ENCODE measurements at places on chromosomes 16 and 17.

GRCh38 chr17:46943501-46944393 lies 20.8 kb downstream of the GOSR2 start:
- DNase-seq = no peak

DNA sequence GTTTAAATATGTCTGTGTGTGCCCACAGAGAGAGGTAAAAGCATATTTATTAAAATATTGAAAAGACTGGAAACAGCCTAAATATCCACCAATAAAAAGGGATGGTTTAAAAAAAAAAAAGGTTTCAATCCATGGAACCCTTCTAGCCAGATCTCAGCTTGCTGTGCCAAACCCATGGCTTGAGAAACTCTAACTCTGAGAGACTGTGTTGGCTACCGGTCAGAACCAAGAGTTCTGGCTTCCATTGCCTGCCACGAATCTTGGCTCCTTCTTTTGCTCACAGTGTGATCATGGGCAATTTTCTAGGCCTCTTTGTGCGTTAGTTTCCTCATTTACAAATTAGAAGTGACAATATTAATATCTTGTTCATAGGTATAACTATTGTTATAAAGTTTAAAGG lies 201.3 kb upstream of the IRX3 start:
- no peak for DNase-seq

- no peak for DNase-seq
Observed at GRCh38 chr16:75482434-75483205, 12.6 kb downstream of the CHST6 start.

DNA sequence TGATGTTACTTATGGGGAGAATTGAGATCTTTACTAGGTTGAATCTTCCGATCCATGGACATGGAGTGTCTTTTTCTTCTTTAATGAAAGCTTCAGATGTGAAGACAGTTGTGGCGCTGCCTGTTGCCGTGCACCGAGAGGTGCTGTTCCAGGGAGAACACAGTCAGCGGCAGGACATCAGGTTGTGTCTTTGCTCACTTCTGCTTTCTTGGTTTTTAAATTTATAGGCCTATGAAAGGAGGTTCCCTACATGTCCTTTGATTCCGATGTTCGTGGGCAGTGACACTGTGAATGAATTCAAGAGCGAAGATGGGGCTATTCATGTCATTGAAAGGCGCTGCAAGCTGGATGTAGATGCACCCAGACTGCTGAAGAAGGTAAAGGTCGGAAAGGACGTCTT lies 49.8 kb downstream of the SEC14L1 start:
- no peak for DNase-seq

GRCh38 chr16:20669679-20670078 lies 27.8 kb downstream of the ACSM1 start:
- no peak for DNase-seq

DNA sequence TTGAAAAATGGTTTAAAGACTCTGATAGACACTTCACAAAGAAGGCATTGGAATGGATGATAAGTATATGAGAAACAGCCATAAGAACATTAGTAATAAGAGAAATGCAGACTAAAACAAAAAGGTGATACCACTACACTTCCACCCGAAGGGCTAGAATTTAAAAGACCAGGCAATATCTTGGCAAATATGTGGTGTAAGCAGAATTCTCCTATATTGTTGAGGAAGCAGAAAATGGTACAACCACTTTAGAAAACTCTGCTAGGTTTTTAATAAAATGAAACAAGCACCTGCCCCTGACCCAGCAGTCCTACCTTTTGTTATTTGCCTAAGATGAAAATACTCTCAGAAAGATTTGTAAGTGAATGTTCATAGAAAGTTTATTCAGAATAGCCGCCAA lies 43.7 kb downstream of the MAP2K4 start:
- no peak for DNase-seq

DNA sequence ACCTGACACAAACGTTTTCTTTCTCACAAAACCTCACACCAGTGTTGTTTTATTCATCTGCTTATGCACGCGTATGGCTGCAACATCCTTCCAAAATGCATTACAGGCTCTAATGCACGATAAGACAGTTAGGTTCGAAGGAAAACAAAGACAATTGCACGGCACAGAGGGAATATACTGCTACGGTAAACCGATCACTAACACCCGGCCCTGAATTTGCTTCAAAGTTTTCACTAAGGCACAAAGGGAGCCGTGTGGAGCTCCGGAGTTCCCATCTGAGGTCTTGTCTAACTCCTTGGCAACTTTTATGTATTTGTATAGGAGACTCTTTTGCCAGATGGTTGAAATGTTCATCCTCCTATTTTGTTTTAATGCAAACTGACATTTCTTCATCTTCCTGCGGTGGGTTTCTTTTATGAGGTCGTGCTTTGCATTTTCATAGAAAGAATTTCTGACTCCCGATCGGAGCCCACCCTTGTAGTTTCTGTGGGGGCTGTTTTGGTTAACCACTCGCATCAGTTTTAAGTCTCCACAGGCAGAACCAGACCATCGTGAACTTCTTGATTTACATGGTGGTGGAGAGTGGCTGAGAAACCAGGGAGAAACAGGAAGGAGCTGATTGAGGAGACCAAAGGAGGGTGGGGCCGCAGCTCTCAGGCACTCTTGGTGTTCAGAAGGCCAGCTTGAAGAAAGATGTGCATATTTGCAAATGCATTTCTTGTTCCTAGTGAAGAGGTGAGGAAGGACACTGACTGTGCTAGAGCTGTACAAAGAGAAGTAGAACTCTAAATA lies 516.8 kb downstream of the MAF start:
- DNase-seq = no peak

GRCh38 chr17:65936013-65936412 lies 255.9 kb downstream of the CEP112 start:
- DNase-seq = peak; percentile 76

- DNase-seq = no peak
Observed at GRCh38 chr17:41656249-41657023, 32.1 kb upstream of the KRT17 start.

GRCh38 chr16:24140730-24141129 lies 115.4 kb upstream of the CACNG3 start:
- no peak for DNase-seq

GRCh38 chr16:19289811-19290485 lies 4.4 kb downstream of the CLEC19A start:
- DNase-seq = no peak

GRCh38 chr16:77085981-77086380 lies 105.0 kb upstream of the MON1B start:
- DNase-seq = no peak

DNA sequence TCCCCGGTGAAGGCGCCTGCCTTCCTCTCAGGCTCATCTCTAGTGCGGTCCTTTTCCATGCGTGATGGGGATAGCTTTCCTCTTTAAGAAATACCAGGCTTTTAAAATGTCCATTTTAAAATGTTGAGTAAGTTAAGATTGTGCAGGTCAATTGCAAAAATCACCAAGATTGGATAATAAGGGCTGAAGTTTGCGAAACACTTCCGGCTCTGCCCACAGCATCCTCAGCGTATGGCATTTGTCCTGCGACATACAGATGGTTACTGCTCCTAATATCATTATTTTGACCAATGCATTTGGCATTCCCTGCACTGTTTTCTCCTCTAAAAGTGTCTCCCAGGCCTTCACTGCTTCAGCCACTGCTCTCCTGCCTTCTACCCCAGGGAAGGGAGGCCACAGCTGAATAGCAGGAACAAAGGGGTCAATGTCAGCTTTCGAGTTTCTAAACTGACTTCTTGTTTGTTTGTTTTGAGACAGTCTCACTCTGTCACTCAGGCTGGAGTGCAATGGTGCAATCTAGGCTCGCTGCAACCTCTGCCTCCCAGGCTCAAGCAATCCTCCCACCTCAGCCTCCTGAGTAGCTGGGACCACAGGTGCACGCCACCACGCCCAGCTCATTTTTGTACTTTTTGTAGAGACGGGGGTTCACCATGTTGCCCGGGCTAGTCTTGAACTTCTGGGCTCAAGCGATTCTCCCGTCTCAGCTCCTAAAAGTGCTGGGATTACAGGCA lies 91.9 kb downstream of the CRISPLD2 start:
- DNase-seq = no peak

DNA sequence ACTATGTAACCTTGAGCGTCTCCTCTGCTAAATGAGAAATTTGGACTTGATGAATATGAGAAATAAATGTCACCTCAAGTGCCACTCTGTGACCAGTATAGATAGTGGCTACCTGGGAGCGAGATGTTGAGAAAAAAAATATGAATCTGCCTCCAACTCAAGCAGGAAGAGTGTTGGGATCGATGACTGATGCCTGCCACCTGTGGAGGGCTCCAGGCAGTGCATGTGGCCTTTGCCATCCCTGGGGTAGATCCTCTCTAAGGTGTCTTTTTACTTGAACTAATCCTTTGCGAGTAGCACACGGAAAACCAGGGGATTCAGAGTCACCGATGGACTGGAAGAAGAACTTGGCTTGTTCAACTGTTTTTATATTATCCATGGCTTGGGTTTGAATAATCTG lies 9.4 kb downstream of the CCDC182 start:
- DNase-seq = peak; percentile 33

DNA sequence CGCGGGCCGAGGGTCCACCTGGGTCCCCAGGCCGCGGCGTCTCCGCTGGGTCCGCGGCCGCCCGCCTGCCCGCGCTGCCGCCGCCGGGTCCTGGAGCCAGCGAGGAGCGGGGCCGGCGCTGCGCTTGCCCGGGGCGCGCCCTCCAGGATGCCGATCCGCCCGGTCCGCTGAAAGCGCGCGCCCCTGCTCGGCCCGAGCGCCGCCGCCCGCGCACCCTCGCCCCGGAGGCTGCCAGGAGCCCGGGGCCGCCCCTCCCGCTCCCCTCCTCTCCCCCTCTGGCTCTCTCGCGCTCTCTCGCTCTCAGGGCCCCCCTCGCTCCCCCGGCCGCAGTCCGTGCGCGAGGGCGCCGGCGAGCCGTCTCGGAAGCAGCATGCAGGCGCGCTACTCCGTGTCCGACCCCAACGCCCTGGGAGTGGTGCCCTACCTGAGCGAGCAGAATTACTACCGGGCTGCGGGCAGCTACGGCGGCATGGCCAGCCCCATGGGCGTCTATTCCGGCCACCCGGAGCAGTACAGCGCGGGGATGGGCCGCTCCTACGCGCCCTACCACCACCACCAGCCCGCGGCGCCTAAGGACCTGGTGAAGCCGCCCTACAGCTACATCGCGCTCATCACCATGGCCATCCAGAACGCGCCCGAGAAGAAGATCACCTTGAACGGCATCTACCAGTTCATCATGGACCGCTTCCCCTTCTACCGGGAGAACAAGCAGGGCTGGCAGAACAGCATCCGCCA lies 504 bp downstream of the FOXC2 start:
- peak; percentile 68 for DNase-seq

DNA sequence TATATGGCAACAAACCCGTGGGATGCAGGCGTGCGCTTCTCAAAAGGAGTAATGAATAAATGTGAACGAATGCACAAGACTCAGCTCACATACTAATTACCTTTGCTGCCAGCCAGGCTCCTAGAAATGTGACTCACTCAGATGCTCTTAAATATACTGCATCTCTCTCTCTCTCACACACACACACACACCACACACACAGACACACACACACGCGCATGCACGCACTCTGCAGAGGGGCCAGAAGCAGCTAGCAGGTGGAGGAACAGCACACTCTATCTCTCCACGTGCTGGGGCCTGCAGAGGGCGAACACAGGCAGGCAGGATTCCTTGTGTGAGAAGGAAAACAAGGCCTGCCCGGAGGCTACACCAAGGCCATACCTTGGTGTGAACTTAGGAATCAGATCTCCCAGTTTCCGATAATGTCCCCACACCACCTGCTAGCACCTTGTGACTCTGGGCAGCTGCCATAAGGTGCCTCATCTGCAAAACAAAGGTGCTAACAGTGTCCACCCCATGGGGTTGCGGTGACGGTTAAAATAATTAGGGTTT lies 5.3 kb downstream of the GPRC5B start:
- DNase-seq = peak; percentile 92

- DNase-seq = no peak
Observed at GRCh38 chr16:3013491-3013951, 798 bp downstream of the CLDN9 start.

DNA sequence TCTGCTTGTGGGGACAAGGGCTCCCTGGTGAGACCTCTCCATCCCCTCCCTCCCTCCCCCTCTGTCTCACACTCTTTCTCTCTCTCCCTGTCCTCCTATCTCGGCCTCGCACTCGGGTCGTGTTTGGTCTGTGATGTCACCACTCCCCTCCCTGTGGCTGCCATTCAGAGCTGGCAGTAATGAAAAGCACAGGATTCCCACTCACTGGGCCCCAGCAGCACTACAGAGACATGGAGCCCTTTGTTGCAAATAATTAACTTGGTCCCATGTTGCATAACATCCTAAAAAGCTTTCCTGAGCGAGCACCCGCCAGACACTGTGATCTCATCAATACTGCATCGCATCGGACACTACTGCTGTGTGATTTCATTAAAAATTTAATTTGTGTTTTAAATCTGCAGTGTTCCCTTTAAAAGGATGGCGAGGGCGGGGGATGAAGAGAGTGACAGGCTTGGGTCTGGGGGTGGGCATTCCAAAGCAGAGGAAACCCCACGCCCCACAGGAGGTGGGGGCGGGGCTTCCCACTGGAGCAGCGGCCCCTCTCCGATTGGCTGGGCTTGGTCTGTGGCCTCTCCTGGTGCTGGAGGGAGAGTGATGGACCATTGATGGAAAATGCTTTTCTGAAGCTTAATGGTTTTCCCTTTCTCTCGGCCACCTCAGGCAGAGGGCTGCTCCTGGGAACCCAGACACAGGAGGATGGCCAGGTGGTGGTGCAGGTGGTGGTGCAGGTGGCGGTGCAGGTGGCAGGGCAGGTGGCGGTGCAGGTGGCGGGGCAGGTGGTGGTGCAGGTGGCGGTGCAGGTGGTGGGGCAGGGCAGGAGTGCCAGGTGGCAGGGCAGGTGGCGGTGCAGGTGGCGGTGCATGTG lies 15.3 kb upstream of the NPTX1 start:
- no peak for DNase-seq

DNA sequence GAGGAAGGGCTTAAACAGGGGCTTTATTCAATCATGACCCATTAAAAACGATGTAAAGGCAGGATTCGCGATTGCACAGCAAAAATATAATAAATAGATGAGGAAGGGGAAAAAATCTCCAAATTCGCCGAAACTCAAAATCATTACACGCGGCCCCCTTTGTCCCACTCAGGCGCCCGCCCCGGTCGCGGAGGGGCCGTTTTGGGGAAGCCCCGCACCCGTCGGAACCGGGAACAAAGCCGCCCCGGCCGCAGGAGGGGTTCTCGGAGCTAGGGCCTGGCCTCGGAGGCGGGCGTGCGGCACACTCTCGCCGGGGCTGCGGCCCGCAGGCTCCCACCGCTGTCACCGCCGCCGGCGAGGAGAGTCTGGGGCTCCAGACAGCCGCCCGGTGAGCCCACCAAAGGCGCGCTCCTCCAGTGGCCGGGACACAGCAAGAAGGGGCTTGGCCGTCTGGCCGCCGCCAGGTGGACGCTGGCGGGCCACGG lies 521 bp downstream of the C16orf87 start:
- DNase-seq = peak; percentile 14

DNA sequence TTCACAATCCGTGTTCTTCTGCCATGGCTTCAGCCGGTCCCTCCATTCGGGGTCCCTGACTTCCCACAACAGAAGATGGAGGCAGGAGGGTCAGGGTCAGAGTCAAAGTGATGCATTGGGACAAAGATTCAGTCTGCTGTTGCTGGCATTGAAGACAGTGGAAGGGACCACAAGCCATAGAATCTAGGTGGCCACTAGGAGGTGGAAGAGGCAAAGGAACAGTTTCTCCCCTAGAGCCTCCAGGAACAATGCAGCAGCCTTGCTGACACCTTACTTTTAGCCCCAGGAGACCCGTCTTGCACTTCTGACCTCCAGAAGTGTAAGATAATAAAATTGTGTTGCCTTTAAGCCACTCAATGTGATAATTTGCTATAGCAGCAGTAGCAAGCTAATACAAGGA lies 55.9 kb downstream of the MFSD11 start:
- peak; percentile 39 for DNase-seq
